ENCODE measurements at places on chromosomes 7 and 10.

GRCh38 chr7:36021367-36021766 is 131.7 kb upstream of the EEPD1 start:
- DNase-seq = peak; percentile 10

DNA sequence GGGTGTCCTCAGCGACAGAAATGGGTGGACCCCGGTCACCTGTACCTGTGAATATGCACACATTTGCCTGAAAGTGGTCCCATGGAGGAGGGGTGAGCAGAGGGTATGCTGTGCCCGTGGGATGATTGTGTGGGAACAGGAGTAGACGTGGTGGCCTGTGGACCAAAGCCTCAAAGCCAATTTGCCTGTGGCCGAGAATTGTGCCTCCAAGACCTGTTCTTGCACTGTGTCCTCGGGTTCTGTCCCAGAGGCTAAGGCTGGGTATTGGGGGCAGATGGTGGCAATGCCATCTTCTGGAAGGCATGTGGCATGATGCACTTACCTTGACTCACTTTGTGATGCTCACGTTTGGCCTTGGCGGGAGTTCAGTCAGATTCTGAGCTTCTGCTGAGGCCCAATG is 351.0 kb downstream of the TCERG1L start:
- DNase-seq = no peak

DNA sequence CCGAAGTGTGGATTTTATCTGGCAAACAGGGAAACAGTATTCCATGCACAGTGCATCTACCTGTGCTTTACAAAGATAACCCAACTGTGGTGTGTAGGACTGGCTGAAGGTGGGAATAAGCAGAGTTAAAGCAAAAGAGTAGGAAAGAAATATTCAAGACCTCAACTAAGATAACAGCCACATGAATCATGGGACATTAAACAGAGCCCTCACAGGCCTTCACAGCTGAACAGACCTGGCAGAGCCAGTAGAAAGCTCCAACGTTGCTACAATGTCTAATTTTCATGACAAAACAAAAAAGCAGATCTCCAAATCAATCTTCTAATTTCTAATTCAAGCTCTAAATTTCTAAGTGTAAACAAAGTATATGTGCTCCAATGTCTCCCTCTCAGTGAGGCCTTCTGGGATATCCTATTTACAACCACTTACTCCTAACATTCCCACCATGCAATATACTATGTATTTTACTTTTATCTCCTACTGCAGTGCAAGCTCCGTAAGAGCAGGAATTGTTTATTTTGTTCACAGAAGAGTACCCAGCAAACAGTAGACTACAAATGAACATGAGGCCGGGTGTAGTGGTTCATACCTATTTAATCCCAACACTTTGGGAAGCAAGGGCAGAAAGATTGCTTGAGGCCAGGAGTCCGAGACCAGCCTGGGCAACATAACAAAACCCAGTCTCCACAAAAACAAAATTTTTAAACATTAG is 63.5 kb downstream of the UBE2H start:
- no peak for DNase-seq

- DNase-seq = no peak
Observed at GRCh38 chr10:128950159-128950915, 516.7 kb upstream of the MGMT start.

GRCh38 chr7:107494315-107494751 is 24.5 kb downstream of the GPR22 start:
- no peak for DNase-seq

DNA sequence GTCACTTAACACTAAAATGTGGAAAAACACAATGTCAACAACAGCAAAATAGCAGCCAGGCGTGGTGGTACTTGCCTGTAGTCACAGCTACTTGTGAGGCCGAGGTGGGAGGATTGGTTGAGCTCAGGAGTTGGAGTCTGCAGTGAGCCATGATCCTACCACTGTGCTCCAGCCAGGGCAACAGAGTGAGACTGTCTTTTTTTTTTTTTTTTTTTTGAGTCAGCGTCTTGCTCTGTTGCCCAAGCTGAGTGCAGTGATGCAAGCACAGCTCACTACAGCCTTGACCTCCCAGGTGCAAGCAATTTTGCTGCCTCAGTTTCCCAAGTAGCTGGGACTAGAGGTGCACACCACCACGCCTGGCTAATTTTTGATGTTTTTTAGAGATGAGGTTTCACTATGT is 6.1 kb downstream of the KCTD7 start:
- no peak for DNase-seq

- DNase-seq = no peak
Observed at GRCh38 chr10:84375881-84376280, 47.5 kb downstream of the CCSER2 start.

- no peak for DNase-seq
Observed at GRCh38 chr10:52746169-52746568, 26.4 kb downstream of the MBL2 start.

- no peak for DNase-seq
Observed at GRCh38 chr7:48638041-48638440, 286.3 kb upstream of the CDC14C start.

GRCh38 chr10:133438711-133439273 is 14.4 kb upstream of the SPRN start:
- DNase-seq = no peak

GRCh38 chr10:86362586-86363183 is 3.9 kb downstream of the GRID1 start:
- DNase-seq = no peak

- no peak for DNase-seq
Observed at GRCh38 chr10:89278900-89279392, 22.9 kb upstream of the IFIT2 start.

DNA sequence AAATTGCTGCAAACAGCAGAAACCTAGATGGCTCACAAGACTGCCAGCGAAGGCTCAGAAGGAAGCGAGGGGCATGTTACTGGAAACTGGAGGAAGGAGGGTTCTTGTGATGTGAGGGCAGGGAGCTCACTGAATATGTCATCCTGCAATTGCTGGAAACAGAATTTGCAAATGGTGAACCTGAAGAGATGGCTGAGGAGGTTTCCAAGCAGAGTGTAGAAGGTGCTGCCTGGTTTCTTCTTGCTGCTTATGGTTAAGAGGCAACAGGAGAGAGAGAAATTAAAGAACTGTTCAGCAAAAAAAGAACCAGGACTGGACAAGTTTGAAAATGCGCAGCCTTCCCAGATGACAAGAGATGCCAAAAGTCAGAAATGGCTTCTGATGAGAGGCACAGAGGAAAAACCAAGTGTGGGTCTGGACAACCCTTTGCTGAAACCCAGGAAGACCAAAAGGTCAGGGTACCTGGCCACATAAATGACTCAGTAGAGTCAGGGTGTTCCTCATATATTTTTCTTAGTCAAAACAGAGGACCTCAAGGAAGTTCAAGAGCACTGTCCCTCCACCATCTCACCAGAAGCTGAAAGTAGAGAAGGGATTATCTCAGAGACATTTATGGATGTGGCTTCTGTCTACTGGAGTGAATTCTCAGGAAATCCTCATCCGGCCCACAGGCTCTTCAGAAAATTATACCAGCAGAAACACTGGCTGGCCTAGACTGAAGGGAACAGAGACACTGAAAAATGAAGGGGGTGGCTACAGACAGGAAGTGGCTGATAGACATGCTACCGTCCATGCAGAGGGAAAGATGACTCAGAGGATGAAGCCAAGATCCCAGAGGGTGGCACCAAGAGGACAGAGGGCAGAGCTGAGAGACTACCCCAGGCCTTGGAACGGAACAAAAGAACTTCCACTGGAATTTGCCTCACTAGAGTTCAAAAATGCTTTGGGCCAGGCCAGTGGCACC is 10.1 kb downstream of the PAPOLB start:
- DNase-seq = no peak

DNA sequence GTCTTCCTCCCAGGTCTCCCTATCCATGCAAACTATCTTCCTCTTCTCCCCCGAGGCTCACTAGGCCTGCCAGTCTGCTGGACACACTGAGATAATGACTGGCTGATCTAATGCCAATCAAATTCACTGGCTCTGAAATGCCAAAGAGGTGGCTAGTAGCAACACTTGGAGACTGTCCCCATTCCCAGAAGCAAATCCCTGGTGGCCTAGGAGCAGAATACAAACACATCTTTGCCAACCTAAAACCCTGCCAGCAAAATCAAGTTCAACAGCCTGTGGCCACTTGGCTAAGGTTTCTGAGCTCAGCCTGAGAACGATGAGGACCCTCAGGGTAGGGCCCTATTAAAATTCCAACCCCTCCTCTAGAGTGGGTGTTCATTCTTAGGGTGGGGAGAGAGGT is 46.6 kb downstream of the SH3PXD2A start:
- DNase-seq = no peak

DNA sequence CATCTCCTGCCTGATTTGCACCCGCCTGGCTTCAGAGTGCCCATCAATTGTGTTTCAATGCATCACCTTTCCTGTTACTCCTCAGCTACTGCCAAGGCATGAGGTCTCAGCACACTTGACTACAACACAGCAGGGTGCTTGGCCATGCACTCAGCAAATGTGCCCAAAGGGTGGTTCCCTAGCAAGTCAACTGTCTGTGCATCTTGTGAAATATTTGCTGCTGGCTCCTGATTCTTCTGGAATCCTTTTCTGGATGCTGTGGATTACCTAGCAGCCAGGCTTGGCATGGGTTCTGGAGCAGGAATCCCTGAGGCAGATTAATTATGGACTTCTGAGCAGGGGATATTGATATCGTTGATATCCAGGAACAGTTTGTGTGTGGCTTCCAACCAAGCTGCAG is 662.6 kb upstream of the MGMT start:
- DNase-seq = no peak

- DNase-seq = peak; percentile 26
Observed at GRCh38 chr10:34473174-34474008, 341.7 kb downstream of the PARD3 start.

GRCh38 chr10:25492040-25492439 is 317.2 kb downstream of the GPR158 start:
- DNase-seq = no peak

DNA sequence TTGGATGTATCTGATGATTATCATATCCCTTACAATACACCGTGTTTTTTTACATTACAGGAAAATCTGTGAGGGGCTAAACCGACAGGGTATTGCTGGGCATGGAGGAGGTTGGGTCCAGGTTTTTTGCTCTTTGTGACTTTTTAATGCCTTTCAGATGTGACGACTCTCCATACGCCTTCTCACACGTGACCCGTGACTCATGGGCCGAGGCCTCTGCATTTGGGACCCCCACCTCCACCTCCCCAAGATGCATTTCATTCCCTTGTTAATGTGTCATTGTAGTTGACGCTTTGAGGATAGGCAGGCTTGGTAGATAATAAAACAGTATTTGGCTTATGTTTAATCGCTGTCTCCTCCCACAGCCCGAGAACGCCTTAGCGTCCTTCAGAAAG is 95.3 kb downstream of the CUX1 start:
- DNase-seq = no peak

GRCh38 chr10:64896582-64896981 is 1375.4 kb downstream of the REEP3 start:
- DNase-seq = no peak

DNA sequence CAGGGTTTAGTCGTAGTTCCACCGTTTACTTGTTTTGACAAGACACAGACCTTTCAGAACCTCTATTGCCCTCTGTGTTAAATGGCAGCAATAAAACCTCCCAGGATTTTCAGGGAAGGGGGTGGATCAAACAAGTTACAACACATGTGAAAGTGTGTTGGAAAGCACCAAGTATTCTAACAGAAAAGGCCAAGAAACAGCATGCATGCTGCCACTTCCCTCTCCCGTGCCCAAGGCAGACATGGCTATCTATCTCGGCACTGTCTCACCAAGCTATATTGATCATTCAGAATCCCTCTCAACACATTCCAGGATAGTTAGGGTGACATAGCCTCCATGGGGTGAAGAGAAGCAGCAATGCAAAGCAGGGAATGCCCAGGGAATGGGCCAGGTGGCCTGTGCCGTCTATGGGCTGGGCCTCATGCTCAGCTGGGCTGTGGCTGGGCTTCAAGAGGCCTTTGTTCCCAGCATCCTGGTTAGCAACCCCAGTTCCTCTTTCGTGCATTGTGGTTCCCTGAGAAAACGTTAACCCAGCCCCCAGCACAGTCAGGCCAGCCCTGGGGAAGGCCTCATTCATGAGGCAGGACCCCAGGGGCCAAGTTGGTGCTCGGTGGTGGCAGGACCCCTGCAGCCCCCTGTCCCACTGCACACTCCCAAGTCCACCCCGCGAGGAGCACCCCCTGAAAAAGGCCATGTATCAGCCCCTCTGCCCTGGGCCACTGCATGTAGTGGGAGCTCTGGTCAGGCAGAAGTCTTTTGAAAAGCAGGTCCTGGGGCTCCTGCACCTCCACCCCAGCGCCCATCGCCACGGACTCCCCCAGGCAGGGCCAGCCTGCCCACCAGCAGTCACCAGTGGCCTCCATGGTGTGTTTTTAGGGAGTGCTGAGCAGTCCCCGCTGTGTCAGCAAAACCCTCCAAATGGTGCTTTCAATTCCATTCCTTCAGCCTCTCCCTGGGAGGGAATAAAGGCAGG is 25.5 kb downstream of the VSIR start:
- DNase-seq = no peak

- DNase-seq = peak; percentile 96
Observed at GRCh38 chr7:13639396-13639795, 350.1 kb downstream of the ETV1 start.

GRCh38 chr7:36659172-36659516 is 65.2 kb downstream of the AOAH start:
- peak; percentile 16 for DNase-seq

- DNase-seq = no peak
Observed at GRCh38 chr10:49283491-49283890, 15.5 kb upstream of the C10orf71 start.

DNA sequence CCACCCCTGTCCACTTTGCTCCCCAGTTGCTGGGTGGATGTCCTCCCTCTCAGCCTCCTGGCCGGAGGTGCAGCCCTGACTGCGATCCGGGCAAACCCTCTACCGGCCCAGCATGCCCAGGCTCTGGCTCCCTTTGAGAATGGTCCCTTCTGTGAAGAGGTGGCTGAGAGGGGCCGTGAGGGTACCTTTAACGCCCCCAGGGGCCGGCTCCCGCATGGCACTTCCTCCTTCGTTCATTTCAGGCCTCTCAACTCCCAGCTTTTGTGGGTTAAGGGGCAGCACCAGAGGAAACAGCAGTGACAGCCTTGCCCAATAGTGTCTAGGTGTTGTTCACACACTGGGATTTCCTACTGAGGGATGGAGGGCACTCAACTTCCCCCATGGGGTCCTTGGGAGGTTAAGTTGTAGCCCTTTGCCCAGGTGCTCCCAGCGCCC is 33.2 kb upstream of the HABP2 start:
- no peak for DNase-seq
